ENCODE measurements at places on chromosomes 5 and 9. TPM values are rescaled to one million over a fixed set of nuclear protein-coding genes. Genes with fewer than 3 reads are reported as not detected.

DNA sequence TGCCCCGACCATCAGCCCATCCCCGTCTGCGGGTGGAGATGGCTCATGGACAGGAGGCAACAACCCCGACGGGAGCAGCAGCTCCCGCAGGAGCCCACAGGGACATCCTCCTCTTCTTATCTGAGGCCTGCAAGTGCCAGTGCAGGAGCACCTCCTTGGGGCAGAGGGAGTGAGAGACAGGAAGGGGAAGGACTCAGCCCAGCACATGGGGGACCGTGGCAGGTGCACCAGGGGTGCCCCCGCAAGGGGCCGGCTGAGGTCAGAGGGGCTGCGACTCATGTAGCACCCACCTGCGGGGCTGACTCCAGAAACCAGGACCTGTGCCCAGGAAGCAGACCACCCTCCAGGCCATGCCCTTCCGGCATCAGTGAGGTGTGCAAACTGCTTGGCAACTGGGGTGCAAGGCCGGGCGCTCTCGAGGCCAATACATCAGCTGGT, 259.8 kb upstream of the ADAMTS16 start:
- H3K36me3 ChIP-seq: no peaks in the 10 kb centered on the region
- H3K4me3 ChIP-seq: no peak overlapping the region
- H3K4me1 ChIP-seq: no peaks in the 10 kb centered on the region

DNA sequence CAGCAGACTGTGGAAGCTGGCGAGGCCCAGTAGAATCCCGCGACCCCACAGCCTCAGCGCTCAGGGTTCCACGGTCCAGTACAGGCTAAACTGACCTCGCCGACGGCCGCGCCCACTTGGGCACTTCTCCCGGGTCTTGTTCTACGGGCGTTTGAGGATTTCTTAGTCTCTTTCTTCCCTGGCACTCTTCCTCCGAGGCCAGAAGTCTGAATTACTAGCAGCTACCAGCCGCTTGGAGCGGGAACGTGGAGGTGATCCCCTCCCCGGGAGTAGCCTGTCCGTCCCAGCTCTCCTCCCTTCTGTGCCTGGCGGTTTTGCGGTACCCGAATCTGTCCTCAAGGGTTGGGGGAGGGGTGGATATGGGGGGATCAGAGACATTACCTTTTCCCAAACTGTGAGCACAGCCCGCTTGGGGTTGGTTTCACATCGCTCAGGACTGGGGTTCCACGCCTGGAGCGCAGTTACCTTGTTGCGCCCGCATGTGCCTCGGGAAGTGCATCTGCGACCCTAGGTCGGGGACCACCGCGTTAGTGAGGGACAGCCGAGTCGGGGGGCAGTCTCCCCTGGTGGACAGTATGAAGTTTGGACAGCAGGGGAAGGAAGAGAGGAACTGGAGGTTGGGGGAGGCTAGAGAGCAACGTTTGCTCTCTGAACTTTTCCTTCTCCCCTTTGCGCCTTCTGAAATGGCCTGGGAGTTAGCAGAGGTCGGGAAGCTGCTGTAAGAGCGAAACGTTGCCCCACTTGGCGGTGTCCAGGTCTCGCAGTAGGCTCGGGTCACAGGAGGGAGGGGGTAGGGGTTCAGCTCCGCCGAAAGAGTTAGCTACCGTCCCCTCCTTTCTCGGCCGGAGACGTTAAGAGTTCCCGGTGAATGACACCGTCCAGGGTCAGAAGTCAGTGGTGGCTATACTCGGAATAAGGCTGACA, 190.8 kb downstream of the MEF2C start:
- no peak overlapping the region for H3K27ac ChIP-seq
- H3K4me1 ChIP-seq: peaks cover 6% of the 10 kb centered on the region
- H3K36me3 ChIP-seq: no peaks in the 10 kb centered on the region
- H3K27me3 ChIP-seq: no peaks in the 10 kb centered on the region
- no peak overlapping the region for H3K4me3 ChIP-seq

Gene IL9
- total RNA-seq: not detected

Gene ITGA2
- 5.2 TPM for total RNA-seq
